Common myeloid progenitor, CD34-positive (primary cell): ENCODE measurements at places on chromosomes 16 and 17.
A peak's percentile ranks its signal among the peaks of the same experiment; 100 is the strongest.

DNA sequence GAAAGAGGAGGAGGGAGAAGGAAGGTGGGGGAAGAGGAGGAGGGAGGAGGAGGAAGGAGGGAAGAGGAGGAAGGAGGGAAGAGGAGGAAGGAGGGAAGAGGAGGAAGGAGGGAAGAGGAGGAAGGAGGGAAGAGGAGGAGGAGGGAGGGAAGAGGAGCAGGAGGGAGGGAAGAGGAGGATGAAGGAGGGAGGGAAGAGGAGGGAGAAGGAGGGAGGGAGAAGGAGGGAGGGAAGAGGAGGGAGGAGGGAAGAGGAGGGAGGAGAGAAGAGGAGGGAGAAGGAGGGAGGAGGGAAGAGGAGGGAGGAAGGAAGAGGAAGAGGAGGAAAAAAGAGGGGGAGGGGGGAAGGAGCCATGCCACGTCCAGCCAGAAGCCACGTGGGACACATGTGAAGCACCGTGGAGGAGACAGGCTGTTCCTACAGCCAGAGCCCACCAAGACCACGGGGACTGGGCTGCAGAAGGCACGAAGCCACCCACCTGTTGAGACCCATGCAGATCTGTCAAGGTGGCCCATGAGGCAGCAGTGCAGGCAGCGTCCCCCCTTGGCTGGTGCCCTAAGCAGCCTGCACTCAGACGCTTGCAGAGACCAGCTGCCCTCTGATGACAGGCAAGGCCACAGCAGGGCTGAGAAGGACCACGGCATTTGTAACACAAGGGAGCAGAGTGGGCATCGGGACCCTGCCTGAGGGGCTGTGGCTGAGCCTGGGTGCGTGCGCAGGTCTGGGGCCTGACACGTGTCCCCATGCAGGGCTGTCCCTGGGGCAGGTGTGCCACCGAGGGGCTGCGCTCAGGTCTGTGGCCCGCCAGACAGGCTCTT lies 10.3 kb downstream of the NDUFAF8 start:
- DNase-seq = no peak

DNA sequence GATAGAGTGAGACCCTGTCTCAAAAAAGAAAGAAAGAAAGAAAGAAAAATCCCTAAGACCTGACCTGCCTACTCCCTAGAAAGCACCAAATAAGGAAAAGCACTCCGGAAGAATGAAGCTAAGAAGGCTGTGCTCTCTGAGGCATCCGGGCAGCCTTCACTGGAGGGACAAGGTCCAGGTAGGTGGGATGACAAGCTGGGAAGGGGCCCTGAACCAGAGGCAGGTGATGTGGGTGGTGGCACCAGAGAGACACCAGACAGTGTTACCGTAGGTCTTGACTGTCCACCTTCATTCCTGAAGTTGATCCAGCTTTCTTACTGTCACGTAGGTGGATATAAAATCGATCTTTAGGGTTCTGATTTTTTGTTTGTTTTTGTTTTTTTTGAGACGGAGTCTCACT lies 26.3 kb downstream of the SMTNL2 start:
- DNase-seq = no peak

- no peak for DNase-seq
Observed at GRCh38 chr17:68013385-68013784, 17.1 kb upstream of the C17orf58 start.

- DNase-seq = no peak
Observed at GRCh38 chr16:30740364-30741251, 7.6 kb upstream of the PHKG2 start.

GRCh38 chr17:50470426-50470825 lies 1.7 kb upstream of the CHAD start:
- DNase-seq = no peak

- no peak for DNase-seq
Observed at GRCh38 chr16:46568472-46569230, 52.5 kb downstream of the SHCBP1 start.

GRCh38 chr16:77548151-77548550 lies 113.3 kb upstream of the ADAMTS18 start:
- DNase-seq = no peak

DNA sequence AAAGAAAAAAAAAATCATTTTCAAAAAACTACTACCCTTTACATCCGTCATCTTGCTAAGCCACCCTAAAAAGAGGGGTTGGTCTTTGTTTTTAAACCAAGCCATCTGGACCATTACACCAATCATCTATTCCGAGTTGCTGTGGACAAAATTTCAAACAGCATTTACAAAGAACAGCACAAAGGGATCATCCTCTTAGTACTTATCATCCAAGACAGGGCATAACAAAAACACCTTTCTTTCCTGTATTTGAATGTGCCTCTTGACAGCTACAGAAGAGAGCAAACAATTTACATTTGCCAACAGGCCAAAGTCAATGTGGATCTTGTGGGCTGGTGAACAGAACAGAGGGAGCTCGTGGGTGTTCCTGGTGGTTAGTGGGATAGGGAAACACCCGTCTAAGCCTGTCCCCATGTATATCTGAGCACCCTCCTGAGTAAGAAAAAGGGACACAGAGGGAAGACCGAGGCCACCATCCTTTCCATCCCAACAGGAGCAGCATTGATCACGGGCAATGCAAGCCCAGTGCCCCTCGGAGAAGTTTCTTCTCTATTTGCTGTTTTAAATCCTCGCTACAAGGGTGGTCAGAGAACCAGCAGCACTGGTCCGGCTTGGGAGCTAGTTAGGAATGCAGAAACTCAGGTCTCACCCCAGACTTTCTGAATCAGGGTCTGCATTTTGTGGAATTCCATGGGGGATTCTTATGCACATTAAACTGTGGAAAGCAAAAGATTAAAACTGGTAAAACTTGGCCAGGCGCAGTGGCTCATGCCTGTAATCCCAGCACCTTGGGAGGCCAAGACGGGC lies 1.9 kb downstream of the SLC39A11 start:
- no peak for DNase-seq

- DNase-seq = peak; percentile 68
Observed at GRCh38 chr17:74601944-74602572, 10.0 kb upstream of the CD300LD start.

- DNase-seq = no peak
Observed at GRCh38 chr16:73692861-73693260, 603.8 kb upstream of the PSMD7 start.

- DNase-seq = no peak
Observed at GRCh38 chr16:80347900-80348299, 192.9 kb upstream of the DYNLRB2 start.

DNA sequence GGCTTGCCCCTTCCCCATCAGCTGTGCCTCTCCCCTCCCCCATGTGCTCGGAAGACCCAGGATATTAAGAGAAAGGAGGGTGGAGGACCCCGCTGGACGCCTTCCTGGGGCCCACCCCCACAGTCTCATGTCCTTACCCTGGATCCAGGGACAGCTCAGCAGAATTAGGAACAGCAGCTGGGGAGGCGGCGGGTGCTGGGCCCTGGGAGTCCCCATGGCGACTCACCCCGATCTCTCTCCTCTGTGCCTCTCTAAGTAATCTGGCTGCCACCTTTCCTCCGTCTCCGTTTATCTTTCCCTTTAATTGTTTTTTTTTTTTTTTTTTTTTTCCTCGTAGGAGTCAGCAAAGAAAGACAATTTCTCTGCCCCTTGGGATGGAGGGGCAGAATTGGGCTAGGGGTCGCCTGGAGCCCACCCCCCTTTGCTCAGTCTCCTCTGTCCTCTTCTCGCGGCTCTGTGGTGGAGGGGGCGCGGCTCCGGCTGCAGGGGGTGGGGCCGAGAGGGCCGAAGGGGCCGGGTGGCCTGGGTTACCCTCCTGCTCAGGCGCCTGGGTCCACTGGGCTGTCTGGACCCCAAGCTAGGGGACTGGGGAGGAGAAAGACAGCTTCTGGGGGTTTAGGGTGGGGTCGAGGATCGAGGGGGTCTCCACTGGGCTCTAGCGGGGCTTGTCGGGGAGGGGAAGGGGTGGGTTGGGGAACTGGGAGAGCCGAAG lies 390 bp downstream of the SEZ6L2 start:
- no peak for DNase-seq

DNA sequence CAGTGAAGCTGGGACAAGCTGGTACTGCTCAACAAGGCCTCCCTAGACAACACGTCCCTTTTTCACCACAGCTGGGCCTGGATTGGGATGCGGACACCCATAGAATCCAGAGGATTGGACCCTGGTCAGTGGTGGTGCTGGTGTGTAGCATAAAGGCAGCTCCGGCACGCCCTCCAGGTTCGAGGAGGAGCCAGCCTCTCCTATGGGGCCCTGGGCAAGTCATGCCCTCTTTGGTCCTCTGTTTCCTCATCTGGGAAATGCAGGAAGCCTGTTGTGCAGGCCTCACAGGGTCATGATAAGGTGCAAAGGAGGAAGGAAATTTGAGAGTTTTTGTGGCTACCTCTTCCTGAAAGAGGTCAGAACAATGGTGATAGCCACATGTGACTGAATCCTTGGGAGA lies 1741.7 kb downstream of the TP53TG3F start:
- DNase-seq = no peak

GRCh38 chr17:42068979-42069378 lies 18.6 kb upstream of the C17orf113 start:
- no peak for DNase-seq

GRCh38 chr17:75950855-75951554 lies 10.2 kb upstream of the FBF1 start:
- peak; percentile 16 for DNase-seq

- DNase-seq = no peak
Observed at GRCh38 chr17:29731589-29731929, 108.8 kb upstream of the CORO6 start.

GRCh38 chr17:78173097-78173715 lies 4.8 kb downstream of the SYNGR2 start:
- DNase-seq = no peak

- no peak for DNase-seq
Observed at GRCh38 chr16:57126411-57126810, 34.0 kb downstream of the CPNE2 start.

- DNase-seq = no peak
Observed at GRCh38 chr17:80053102-80053501, 16.7 kb downstream of the CCDC40 start.

DNA sequence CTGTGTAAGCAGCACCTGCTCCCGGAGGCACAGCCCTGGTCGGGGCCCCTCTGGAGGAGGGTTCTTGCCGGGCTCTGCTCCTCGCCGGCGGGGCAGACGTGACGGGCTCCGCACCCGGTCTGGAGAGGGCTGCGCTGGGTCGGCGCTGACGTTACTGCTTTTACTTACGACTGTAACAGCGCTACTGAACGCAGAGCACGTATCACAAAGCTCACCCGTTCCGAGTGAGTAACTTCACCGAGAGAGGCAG lies 1.3 kb upstream of the RAB40C start:
- DNase-seq = peak; percentile 62

- no peak for DNase-seq
Observed at GRCh38 chr17:13671771-13672170, 70.0 kb upstream of the HS3ST3A1 start.

DNA sequence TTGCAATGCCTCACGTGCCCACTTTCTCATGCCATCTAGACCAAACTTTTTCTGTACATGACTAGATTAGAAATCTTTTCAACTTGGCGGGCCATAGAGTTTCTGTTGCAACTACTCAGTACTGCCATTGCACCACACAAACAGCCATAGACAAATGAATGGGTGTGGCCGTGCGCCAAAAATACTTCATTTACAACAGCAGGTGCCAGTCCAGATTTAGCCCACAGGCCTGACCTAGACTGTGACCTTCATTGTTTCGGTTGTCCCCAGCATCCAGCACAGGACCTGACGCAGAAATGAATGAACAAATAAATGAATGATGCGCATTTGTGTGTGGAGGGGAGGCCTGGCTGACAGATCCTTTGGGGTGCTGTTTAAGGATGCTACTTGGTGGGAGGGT lies 14.3 kb upstream of the PDK2 start:
- DNase-seq = no peak

GRCh38 chr17:49525831-49526741 lies 31.0 kb downstream of the NGFR start:
- DNase-seq = no peak

DNA sequence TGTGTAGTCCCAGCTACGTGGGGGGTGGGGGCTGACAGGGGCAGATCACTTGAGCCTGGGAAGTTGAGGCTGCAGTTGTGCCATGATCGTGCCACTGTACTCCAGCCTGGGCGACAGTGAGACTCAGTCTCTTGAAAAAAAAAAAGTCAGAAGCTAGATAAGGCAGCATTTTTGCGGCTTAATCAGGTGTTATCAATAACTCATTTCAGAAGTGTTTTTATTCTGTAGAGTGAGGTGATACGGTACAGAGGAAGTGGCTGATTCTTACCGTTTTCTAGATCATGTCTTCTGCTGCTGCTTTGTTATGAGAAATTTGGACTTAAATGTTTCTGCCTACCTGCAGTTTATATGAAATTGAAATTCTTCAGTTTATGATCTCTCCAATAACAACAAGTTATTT lies 18.6 kb downstream of the ZC3H18 start:
- DNase-seq = no peak

GRCh38 chr17:37179893-37180292 lies 195.9 kb upstream of the C17orf78 start:
- DNase-seq = no peak

- no peak for DNase-seq
Observed at GRCh38 chr17:49130891-49131290, 1.7 kb upstream of the B4GALNT2 start.

DNA sequence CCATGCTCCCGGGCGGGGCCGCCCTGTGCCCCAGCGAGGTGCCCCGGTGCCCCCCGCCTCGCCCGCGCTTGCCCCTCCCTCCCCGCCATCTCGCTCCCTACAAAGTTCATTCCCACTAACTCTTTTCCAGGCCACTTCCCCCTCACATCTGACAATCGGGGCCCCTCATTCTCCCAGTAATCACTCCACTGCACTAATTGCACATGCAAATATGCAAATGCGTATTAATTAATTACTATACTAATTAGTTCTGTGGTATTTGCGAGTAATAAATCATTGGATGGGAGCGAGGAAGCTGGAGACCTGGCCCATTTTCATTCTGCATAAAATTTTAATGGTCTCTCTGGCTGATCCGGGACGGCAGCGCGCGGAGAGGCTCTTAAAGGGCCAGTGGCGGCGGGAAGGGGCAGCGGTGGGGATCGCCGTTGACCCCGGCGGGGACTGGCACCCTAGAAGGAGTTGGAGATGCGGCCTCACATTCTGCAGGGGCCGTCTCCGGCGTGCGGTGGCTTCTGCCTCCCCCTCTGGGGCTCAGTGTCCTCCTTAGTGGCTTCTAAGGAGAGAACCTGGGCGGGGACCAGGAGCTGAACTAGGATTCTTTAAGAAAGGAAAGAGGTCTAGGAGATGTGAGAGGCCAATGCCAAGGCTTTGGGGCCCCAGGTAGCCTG lies 8.4 kb upstream of the PPP1R1B start:
- no peak for DNase-seq

- DNase-seq = no peak
Observed at GRCh38 chr17:17154981-17155380, 51.2 kb downstream of the PLD6 start.

DNA sequence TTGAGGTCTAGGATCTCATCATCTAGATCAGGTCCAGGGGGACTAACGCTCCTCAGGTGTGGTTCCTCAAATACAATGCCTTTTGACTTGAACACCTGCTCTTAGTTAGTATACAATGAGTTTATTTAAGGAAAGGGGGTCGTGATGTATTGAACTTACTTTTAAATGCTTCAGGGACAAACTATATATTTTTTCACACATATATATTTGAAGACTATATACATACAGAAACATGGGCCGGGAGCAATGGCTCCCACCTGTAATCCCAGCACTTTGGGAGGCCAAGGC lies 11.5 kb upstream of the USP32 start:
- no peak for DNase-seq

GRCh38 chr17:10557422-10557821 lies 8.0 kb upstream of the MYH2 start:
- DNase-seq = no peak
